SK-N-MC (cell line): ENCODE measurements at places on chromosomes 2 and 18.

- no peak for DNase-seq
These were observed 884.6 kb downstream of the DPP10 start for GRCh38 chr2:115327061-115327460.

DNA sequence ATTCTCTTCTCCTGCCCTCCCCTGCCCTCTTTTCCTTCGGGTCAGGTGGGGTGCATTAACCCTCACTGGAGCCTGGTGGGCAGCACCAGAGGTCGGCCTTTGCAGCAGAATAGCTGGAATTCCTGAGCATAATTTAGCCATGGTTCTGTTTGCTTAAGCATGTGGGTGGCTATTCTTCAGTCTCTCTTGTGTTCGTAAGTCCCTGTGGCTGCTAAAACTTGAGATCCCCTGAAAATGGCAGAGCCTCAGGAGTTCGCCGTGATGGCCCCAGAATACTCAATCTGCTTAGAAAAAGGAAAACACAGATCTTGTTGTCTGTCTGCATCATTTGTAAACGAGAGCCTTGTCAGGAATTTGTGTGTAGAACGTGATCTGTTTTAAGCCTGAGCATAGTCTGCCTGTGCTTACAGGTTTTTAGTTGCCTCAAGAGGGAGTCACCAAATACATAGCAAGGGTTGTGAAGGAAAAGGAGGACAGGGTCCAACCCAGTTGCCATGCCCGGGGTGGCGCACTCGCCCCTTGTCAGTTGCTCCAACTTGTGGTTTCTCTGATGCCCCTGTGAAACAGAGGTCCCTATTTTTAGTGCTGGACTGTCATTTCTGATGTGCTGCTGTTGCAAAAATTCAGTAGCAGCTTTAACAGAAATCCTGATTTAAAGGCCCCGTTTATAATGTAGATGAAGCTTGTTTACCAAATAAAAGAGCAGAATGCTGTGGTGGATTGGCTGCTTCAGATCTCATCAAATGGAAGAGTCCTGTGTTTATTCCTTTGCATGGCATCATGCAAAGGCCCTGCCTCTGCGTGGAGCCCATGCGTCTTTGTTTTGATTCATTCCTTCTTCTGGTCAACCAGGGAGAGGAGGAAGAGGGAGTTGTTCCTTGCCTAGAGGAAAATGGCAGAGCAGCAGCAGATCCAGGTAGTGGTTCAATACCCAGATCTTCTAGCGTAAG, 74.8 kb downstream of the WDSUB1 start:
- no peak for DNase-seq

DNA sequence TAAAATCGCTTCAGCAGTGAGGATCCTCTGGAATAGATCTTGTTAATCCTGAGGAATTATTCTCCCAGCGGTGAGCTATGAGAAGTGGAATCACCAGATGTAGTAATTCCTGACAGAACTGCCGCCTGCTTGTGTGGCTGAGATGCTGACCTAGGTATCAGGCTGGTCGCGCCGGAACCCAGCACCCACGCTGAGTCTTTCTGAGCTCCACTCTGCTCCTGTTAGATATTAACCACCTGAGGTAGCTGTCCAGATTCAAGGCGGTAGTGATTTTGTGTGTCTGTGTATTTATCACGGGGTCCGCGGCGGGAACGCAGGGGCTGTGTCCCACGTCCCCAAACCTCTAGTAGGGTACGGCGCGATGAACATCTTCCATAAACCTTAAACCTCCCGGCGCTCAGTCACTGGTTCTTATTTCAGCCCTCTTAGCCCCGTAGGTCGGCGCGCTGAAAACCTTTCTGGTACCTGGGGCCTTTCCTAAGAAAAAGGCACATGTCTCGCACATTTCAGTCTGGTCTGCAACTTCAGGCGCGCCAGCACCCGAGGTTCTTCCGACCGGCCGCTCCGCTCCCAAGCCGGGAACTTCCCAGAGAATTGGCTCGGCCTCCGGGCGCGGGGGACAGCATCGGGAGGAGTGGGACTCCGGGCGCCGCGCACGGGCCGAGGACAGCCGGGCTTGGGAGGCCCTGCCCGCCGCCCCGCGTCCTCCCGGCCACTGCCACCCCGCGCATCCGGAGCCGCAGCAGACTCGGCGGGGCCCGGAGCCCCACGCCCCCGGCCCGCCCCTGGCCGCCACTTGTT, 542 bp upstream of the CNNM3 start:
- no peak for DNase-seq

DNA sequence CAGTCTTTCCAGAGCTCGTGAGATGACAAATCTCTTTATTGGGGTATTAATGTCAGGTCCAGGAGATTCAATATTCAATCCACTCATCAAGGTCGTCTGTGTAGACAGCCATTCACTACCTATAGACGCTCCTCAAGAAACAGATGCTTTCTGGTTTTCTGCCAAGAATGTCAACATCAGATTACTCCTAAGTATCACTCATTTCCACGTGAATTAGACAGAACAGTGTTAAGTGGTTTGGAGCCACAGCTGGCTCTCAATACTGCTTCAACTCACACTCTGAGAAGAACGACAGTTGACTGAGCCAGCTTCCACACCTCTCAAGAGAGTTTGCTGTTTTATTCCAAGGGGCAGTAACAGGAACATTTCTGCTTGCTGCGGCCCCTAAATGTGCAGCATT, 113.5 kb upstream of the NEDD4L start:
- DNase-seq = no peak

DNA sequence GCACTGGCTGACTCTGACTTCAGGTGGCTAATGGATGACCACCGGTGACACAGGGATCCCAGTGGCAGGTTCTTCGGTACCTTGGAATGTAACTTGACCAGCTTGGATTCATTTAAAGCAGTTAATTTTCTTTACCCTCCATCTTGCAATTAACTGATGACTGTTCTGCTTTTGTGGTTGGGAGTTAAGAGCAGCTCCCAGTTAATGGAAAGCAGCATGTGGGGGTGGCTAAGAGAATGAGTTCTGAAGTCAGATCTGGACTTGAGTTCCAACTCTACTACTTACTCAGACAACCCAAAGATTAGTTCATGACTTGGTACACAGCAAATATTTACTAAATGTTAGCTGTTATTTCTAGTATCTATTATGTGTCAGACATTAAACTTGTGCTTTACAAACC, 58.5 kb downstream of the FAM228A start:
- DNase-seq = no peak

- no peak for DNase-seq
These were observed 8.6 kb upstream of the MTCL1 start for GRCh38 chr18:8696749-8697211.

DNA sequence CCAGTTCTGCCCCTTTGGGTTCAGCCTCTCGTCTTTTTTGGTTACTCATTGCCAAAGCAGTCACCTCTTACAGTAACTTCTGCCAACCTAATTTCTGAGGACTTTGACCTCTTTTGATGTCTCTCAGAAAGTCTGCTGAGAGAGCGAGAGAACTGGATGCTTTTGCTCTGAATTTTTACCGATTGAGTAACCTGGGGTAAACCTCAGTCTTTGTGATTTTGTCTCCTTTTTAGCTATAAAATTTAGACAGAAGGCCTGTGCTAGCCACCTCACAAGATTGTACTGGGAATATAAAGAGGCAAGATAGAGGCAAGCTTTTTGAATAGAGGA, 34.8 kb upstream of the IL1R1 start:
- no peak for DNase-seq

- no peak for DNase-seq
These were observed 1191.0 kb upstream of the LRRTM1 start for GRCh38 chr2:81495556-81495955.

- DNase-seq = no peak
These were observed 168.2 kb downstream of the MCFD2 start for GRCh38 chr2:46747297-46747818.

DNA sequence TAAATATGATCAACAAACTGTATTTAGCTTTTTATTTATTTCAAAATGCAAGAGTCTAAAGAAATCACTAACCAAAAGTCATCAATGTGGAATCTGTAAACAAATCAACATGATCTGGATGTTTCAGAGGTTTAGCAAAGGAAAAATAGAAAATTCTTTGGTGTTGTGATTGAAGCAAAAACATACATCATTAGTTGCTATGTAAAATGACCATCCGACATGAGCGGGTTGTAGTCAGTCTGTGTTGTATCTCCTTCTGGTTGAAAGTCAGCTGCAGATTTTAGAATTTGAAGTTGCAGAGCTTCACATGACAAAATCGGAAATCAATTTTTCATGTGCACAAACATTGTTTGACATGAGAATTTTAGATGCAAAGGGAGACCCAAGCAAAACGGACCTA, 63.2 kb downstream of the IRS1 start:
- DNase-seq = no peak

DNA sequence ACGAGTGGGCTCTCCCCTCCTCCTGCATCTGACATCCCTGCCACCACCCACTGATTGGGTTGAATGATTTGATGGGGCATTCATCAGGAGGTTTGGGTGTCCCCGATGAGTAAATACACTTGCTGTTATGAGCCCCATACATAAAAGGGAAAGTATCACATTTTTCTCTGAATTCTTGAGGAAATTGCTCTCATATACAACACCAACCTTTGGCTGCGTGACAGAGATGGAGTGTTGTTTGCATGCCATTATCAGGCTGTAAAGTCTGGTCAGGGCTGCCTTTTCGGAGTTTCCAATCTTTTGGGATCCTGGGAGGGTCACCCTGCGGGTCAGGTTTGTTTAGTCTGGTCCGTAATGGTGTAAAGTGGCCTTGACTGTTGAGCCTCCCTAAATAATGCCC, 227.9 kb upstream of the SPRED2 start:
- DNase-seq = no peak

GRCh38 chr2:200171731-200172482, 134.6 kb upstream of the SPATS2L start:
- DNase-seq = no peak

DNA sequence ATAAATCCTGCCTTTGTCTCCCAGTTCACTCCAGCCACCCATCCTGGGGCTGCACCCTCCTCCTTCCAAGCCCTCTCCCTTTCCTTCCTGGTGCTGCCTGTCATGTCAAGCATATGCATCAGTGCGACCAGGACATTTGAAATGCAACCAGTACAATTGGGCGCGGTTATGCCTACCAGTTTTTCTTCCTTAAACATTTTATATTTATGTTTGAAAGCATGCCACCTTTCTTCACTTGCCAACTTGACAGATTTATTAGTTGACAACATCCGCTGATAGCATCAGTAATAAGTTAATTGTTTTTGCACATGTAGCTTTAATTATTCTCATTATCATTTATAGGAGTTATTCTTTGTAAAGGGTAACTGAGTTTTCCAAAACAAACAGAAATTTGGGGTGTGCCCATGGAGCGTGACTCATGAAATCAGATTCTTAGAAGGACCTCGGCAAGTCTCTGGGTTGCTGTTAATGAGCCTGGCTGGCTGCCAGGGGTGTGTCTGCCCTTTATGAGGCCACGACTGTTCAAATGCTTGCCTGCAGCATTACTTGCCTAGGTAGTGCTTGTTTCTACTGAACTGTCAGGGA, 32.8 kb upstream of the IL1B start:
- peak; percentile 16 for DNase-seq

- no peak for DNase-seq
These were observed 1.7 kb upstream of the LDLRAD4 start for GRCh38 chr18:13216711-13217465.

DNA sequence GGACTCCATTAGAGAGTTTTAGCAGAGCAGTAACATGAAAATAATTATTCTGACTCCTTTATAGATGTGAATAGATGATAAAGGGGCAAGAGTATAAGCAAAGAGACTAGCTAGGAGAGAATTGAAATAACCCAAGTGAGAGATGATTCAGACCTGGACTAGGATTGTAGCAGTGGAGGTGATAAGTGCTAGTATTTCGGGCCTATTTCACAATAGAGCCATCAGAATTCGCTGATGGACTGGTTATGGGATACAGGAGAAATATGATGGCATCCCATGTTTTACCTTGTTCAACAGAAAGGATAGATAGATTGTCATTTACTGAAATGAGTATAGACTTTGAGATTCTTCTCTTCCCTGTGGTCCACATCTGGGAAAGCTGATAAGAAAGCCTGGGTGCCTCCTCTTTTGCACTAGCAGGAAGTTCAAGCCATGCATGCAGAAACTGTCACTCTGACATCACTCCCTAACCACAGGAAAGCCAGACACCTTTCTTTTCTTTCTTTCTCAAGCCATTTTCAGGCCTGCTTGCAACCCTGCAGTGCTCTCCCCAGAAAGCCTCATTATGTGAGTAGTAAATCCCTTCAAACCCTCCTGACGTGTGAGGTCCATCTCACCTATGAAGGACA, 25.3 kb downstream of the DYNAP start:
- no peak for DNase-seq

DNA sequence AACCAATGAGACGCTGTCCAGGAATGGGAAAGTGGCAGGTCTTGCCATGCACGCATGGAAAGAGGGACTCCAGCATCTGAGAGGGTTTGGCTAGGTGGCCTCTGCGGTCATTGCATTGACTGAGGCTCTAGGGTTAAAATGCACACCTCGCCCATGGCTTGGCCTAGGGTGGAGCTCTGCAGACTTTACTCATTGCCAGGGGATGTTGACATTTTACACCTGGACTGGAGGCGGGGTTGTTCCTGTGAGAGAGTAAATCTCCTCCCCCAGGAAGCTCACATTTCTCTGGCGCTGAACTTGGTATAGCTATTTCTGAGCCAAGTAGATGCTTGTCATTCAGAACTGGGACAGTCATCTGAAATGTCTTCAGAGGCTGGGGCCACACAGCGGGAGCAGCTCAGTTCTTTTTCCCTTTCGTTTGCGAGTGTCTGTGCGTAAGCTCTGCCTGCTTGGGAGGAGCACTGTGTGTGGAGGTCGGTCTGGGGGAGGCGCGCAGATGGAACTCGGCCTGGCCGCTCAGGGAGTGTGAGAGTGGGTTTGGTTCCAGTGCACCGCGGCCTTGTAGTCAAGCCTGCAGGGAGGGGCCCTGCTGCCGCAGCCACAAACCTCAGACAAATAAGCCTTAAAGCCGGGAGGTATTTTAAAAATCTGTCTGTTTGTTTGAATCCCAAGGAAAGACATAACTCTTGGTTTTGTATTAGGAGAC, 76.5 kb downstream of the LPIN1 start:
- DNase-seq = no peak

GRCh38 chr2:47078541-47079482, 76.3 kb downstream of the STPG4 start:
- no peak for DNase-seq

DNA sequence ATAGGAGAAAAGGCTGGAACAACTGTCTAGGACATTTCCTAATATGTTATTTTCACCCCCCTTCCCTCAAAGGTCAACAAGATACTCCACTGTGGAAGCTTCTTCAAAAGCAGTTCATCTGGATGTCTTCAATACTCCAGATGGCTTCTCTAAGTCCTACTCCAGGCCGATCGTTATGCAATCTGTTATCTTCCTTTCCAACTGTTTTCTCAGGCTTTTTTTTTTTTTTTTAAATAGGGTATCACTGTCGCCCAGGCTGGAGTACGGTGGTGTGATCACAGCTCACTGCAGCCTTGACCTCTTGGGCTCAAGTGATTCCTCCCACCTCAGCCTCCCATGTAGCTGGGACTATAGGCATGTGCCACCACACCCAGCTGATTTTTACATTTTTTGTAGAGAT, 26.3 kb downstream of the ATP8B1 start:
- no peak for DNase-seq

GRCh38 chr2:115165529-115166109, 723.2 kb downstream of the DPP10 start:
- peak; percentile 6 for DNase-seq

GRCh38 chr18:596288-596881, 403 bp upstream of the CLUL1 start:
- DNase-seq = no peak
